ENCODE measurements at places on chromosomes 16 and 17. TPM values are rescaled to one million over a fixed set of nuclear protein-coding genes. Genes with fewer than 3 reads are reported as not detected.

Gene SLC16A11
- polyA plus RNA-seq: 3.0 TPM

DNA sequence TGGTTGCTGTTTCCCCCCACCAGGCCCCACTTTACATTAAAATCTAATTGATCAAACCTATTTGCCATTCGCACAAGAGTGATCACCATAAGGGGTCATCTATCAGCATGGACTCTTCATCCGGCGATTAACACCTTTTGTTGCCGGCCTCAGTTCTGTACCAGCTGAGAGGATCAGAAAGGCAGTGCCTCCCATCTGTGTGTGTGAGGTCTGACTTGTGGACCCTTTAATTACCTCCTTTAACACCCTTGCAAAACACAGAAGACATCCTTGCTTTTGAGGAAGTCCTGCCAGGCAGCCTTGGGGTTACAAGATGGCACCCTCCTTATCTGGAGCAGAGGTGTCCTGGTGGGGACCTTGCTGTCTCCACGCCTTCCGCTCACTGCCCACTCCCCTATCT lies 77.2 kb upstream of the IRX3 start:
- DNase-seq: no peak

Gene MLST8
- polyA plus RNA-seq: 96.3 TPM

DNA sequence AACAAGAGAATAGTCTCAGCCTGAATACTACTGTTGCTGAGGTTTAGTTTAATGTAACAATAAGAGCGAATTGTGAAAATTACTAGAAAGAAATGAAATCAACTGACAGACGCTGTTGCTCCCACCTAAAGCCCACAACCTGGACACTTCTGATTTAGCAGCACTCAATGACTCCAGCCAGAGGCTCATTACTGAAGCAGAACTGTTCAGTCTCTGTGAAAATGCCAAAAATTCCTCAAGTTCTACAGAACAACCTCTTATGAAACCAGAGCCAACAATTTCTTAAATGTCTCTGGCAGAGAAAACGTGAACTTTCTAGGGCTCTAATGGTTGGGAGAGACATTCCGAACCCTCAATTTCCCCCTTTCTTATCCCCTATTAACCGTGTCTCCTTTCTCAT lies 9.9 kb downstream of the PSME3IP1 start:
- no peak for DNase-seq

DNA sequence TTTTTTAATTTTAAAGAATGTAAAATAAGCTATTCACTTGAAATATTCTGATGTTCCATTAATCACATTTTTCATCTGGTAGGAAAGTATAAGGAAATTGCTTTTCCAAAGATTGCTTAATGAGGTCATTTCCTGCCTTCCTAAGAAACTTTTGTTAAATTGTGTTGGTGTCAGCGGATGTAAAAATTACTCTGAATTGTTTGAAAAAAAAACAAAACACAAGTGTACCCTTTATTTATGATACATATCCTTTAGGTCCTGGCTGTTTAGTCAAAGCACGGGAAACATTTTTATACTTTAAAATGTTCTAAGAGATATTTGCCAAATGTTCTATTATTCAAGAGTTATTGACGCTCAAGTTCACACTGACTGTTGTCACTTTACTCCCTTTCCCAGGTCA lies 1357.4 kb upstream of the GOT2 start:
- DNase-seq: no peak

GRCh38 chr16:89444151-89444723 lies 46.1 kb downstream of the ANKRD11 start:
- DNase-seq: no peak

DNA sequence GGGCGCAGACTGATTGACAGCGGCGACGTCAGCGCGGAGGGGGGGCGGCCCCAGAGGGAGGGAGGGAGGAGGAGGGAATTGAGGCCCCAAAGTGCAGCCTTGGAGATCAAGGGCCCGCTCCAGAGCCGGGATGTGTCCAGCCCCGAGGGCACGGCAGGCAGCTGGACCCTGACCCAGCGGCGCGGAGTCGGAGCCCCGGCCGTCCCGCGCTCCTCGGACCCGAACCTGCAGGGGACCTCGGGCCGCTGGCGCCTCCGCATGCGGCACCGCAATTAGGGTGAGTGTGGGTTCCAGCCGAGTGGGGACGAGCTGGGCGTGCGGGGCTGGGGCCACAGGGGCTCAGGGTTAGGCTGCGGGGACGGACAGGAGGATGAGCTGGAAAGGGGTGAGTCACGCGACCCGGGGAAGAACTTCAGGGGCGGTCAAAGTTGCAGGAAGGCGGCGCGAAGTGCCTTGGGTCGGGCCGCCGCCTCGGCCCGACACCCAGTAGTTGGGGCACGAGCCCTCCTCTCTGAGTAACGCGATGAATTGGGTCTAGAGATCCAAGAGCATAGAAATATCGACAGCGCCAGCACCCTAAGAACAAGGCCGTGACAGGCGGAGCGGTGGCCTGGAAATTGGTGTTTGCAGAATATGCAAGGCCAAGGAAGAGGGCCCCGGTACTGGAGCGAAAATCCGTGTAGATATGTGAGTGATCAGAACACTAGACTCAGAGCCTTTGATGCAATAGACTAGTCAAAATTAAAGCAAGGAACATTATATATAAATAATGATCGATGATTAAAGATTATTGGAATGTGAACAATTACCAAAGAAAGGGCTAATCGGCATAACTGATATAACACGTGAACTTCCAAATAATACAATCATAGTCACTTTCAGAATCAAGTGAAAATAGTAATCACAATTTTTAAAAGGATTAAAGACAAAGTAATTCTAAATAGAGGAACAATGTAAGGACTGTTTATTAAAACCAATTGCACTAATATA lies at the start of gene TBX4:
Gene TBX4 (plus strand): TSS at position 122 of the 990 bp plus-strand sequence. CDS start 4,069 bp downstream, outside the sequence.
- no peak for DNase-seq

Gene TBKBP1
- 63.9 TPM for polyA plus RNA-seq

Gene SPN
- 0.64 TPM for polyA plus RNA-seq

GRCh38 chr16:87586201-87586782 lies 16.0 kb upstream of the JPH3 start:
- DNase-seq: no peak
